Thoracic aorta (tissue), 2 donors: ENCODE measurements at places on chromosomes 5 and 9. TPM values are rescaled to one million over a fixed set of nuclear protein-coding genes. Genes with fewer than 3 reads are reported as not detected.

DNA sequence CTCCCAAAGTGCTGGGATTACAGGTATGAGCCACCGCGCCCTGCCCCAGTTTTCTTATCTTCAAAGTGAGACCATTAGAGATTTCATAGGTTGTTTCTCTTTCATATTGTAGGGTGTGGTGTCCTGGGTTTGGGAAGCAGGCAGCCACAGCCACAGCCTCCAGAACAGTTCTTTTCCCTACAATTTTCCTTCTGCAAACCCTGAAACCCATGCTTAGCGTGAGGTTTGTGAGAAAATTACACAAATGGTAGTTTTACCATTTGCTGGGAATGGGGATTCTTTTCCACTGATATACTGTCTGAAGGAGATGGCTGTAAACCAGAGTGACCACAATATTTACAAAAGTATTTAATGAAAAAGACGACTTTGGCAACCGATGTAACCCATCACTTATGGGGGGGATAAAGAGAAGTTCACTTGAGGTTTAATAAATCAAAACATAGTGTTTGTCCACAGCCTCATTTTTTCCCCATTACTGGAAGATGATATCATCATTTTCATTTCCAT lies 26.7 kb upstream of the ECM2 start:
- no peak for DNase-seq
- H3K4me3 ChIP-seq = no peak overlapping the region
- peaks cover 30% of the 10 kb centered on the region for H3K4me1 ChIP-seq
- H3K36me3 ChIP-seq = no peaks in the 10 kb centered on the region
- H3K27ac ChIP-seq = no peak overlapping the region

TRMT10B gene
- 14.9 TPM for total RNA-seq

GRCh38 chr5:124675931-124676846 lies 70.2 kb downstream of the ZNF608 start:
- H3K36me3 ChIP-seq = no peaks in the 10 kb centered on the region
- H3K4me3 ChIP-seq = no peak overlapping the region
- no peak for DNase-seq
- no peaks in the 10 kb centered on the region for H3K27me3 ChIP-seq
- peaks cover 71% of the 10 kb centered on the region for H3K4me1 ChIP-seq

GOLM1 gene
- total RNA-seq = 20.4 TPM

GRCh38 chr5:14595189-14595588 lies 13.6 kb downstream of the OTULINL start:
- H3K36me3 ChIP-seq = no peaks in the 10 kb centered on the region
- H3K4me3 ChIP-seq = no peak overlapping the region

DNA sequence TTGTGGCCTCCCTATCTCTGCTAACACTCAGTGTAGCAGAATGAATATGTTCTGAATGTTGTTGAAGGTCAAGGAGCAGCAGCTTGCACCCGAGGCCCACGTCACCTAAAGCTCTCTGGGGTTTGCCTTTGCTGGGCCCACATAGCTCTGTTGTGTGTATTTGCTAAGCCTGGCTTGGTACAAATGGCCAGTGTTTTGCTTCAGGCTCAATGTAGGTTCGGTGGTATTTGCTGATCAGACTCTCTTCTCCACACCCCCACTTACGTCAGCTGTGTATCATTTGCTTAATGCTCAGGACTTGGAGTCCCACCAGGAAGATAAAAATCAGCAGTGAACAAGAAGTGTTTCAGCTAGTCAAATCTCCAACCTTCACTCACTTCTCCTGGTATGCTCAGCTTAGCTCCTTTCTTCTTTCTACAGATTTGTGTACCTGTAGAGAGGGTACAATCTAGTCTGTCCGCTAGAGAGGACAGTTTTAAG lies 4.8 kb upstream of the RFESD start:
- no peak for DNase-seq
- H3K4me1 ChIP-seq = peaks cover 19% of the 10 kb centered on the region
- no peak overlapping the region for H3K4me3 ChIP-seq
- no peaks in the 10 kb centered on the region for H3K36me3 ChIP-seq
- H3K27ac ChIP-seq = peak overlapping the region; percentile 75

DNA sequence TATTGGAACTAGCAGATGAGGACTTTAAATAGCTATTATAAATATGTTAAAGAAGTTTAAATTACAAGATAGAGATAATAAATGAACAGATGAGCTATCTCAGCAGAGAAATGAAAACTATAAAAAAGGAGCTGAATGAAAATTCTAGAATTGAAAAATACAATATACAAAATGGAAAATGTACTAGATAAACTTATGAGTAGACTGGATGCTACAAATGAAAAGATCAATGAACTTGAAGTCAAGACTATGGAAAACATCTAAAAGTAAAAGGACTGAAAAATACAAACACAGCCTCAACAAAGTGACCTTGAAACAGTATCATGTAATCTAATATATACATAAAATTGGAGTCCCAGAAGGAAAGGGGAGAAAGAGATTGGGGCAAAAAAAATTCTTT lies 10.7 kb upstream of the PDLIM4 start:
- no peaks in the 10 kb centered on the region for H3K27me3 ChIP-seq
- H3K4me3 ChIP-seq = no peak overlapping the region
- no peaks in the 10 kb centered on the region for H3K36me3 ChIP-seq
- no peak for DNase-seq
- H3K4me1 ChIP-seq = peaks cover 11% of the 10 kb centered on the region

- H3K4me1 ChIP-seq = no peaks in the 10 kb centered on the region
- H3K27ac ChIP-seq = no peak overlapping the region
- H3K27me3 ChIP-seq = no peaks in the 10 kb centered on the region
- H3K4me3 ChIP-seq = no peak overlapping the region
- DNase-seq = no peak
These were observed 20.3 kb downstream of the PTPA start for GRCh38 chr9:129131300-129132145.

GRCh38 chr9:128259156-128259555 lies 16.7 kb downstream of the GOLGA2 start:
- no peaks in the 10 kb centered on the region for H3K4me1 ChIP-seq
- peaks cover 60% of the 10 kb centered on the region for H3K36me3 ChIP-seq
- H3K4me3 ChIP-seq = no peak overlapping the region
- no peak overlapping the region for H3K27ac ChIP-seq
- no peak for DNase-seq

GRCh38 chr5:33370466-33370859 lies 70.3 kb upstream of the TARS1 start:
- H3K27me3 ChIP-seq = no peaks in the 10 kb centered on the region
- H3K27ac ChIP-seq = peak overlapping the region; percentile 11
- H3K36me3 ChIP-seq = no peaks in the 10 kb centered on the region
- peaks cover 10% of the 10 kb centered on the region for H3K4me1 ChIP-seq
- DNase-seq = no peak
- no peak overlapping the region for H3K4me3 ChIP-seq

- H3K4me3 ChIP-seq = no peak overlapping the region
- no peaks in the 10 kb centered on the region for H3K4me1 ChIP-seq
- H3K27me3 ChIP-seq = no peaks in the 10 kb centered on the region
- no peak overlapping the region for H3K27ac ChIP-seq
- DNase-seq = no peak
These were observed 12.4 kb upstream of the SIL1 start for GRCh38 chr5:139210585-139210984.

CDX1 gene
- not detected for total RNA-seq

- no peaks in the 10 kb centered on the region for H3K36me3 ChIP-seq
- H3K4me1 ChIP-seq = no peaks in the 10 kb centered on the region
- H3K27ac ChIP-seq = no peak overlapping the region
- no peak overlapping the region for H3K4me3 ChIP-seq
- no peak for DNase-seq
- H3K27me3 ChIP-seq = no peaks in the 10 kb centered on the region
These were observed 76.0 kb upstream of the DAP start for GRCh38 chr5:10836986-10837385.

GRCh38 chr5:3344671-3345070 lies 251.0 kb upstream of the IRX1 start:
- DNase-seq = no peak
- no peak overlapping the region for H3K27ac ChIP-seq
- H3K4me1 ChIP-seq = no peaks in the 10 kb centered on the region
- no peaks in the 10 kb centered on the region for H3K27me3 ChIP-seq
- H3K36me3 ChIP-seq = no peaks in the 10 kb centered on the region

DNA sequence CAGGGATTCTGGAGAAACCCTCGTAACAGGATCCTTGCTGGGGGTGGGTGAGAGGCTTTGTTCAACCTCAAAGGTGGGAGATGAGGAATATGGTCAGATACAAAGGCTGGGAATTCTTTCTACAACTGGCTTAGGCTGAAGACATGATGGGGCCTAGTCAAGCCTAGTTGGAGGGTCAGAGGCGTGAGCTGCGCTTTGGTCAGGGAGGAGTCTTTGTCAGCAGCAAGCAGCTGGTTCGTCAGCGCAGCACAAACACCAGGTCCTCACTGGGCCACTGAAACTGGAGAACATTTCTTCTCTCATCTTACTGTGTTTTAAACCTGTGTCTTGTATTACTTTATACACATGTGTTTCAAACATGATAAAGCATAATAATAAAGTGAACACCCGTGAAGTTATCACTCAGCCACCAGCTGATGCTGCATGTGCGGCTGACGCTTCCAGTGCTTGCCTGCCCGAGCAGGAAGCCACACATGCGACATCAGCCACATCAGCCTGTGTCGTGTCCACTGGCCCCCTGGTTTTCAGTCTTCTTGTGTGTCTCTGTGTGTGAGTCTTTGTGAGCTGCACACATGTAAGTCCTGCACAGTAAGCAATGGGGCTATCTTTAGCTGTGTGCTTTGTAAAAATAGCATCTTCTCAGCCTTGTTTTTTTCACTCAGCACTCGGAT lies 81.5 kb downstream of the WNK2 start:
- no peaks in the 10 kb centered on the region for H3K4me1 ChIP-seq
- no peak overlapping the region for H3K4me3 ChIP-seq
- H3K36me3 ChIP-seq = no peaks in the 10 kb centered on the region
- H3K27ac ChIP-seq = no peak overlapping the region
- DNase-seq = no peak

TMEM267 gene
- 9.5 TPM for total RNA-seq
